ENCODE measurements at places on chromosomes 3 and 15. TPM values are rescaled to one million over a fixed set of nuclear protein-coding genes. Genes with fewer than 3 reads are reported as not detected.
A peak's percentile ranks its signal among the peaks of the same experiment; 100 is the strongest.

GRCh38 chr15:70283511-70283910 is 185.8 kb upstream of the TLE3 start:
- no peak for DNase-seq

DNA sequence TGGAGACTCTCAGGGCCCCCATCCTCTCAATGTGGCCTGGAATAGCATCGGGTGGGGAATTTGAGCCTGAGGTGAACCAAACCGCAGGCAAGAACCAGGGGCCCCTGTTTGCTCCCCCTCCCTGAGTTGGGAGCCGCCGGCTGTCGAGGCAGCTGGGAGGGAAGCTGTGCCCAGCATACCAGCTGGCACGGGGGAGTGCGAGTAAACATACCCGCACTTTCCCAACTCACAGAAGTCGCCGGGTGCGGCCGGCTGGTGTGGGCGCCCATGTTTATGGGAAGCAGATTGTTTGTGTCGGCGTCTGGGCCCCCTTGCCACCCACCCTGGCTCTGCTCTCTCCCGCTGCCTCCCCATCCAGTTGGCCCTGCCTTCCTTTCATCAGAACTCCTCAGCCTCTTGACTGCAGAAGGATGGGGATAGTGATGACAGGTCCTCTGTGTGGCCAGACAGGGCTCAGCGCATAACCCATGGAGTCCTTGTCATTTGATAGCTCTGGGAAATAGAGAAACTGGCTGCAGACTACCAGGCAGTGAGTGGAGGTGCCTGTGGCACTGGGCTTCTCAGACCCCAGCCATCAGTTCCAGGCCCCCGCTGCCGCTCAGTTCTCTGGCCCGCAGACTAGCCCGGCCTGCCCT is 60.4 kb downstream of the CACNA2D2 start:
- DNase-seq, result peak; percentile 75

The GUCA1C gene
- not detected for total RNA-seq

DNA sequence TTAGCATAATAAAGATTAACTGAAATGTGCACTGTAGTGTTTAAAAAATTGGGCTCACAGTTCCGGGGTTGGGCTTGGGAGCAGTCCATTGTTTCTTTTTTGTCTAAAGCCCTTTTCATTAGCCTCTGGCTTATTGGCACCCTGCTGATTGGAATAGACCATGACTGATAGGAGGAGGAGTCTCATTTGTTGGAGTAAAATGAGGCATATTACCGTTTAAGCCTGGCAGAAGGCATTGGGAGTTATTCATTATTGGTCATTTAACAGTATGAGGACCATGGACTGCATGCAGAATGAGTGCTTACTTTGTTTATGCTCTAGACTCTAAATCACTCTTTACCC is 139.0 kb upstream of the CGNL1 start:
- no peak for DNase-seq

The SLCO2A1 gene
- 234 TPM for total RNA-seq

DNA sequence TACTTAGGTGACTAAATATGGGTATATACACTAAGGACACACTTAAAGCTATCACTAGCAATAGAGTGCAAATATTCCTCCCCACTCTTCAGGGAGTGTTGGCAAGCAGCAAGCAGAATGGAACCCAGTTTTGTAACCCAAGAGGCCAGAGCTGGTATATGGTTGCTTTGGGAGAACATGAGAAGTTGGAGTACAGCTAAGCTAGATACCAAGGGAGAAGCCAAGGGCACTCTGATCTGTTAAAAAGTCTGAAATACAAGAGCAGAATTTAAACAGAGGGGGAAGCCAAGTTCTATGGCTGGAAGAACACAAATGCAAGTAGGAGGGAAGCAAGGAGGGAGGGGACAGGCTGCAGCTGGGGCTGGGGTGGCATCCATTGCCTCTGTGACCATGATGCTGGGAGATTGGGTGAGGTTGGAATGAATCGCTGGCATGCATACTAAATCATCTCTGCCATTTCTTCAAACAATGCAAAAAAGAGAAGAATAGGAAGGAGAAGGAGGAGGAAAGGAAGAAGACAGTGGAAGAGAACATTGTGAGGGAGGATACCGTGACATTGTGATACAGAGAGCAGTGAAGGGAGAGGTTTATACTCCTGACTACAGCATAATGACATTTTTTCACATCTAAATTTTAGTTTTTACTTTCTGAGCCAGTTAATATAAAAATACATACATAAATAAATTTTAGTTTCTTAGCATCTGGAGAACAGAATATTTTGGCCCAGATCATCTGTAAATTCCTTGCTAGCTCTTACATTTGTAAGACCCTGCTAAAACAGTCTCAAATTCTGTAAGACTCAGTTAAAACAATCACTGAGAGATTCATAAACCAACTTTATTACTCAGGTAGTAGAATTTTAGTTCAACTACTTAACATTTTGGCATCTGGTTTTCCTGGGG is 9.0 kb upstream of the ANXA2 start:
- no peak for DNase-seq

The SLC24A5 gene
- 0.84 TPM for total RNA-seq

DNA sequence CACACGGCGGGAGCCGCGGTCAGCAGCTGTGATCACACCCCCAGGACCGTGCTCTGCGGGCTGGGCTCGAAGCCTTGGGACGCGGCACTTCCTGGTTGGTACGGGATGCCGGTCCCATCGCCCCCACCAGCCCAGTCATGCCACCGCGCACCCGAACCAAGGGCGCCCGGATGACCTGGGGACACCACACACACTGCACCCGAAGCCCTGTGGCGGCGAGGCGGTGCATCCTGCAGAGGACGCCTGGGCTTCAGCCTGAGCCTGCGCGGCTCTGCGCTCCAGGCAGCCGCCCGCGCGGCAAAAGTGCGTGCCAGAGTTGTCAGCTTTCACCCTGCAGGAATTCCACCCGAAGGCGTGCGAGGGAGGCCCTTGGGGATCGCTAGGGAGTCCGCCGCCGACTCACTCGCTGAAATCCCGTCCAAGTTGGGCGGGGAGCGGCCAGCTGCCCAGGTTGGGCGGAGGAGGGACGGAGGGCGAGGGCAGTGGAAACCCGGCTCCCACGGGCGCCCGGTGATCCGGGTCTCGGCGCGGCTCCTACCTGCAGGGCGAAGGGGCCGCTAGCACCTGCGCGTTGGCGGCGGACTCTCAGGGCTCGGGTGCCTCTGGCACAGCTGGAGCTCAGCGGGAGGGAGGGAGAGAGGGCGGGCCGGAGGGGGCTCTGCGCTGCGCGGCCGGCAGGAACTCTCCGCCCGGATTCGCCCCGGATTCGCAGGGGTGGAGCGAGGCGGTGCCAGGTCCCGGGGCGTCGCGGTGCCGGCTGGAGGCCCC is at the start of gene PLD1:
TSS of gene PLD1 (minus strand) at position 623 of the 768 bp plus-strand sequence. CDS start 72,432 bp downstream, outside the sequence.
- DNase-seq, result peak; percentile 95

DNA sequence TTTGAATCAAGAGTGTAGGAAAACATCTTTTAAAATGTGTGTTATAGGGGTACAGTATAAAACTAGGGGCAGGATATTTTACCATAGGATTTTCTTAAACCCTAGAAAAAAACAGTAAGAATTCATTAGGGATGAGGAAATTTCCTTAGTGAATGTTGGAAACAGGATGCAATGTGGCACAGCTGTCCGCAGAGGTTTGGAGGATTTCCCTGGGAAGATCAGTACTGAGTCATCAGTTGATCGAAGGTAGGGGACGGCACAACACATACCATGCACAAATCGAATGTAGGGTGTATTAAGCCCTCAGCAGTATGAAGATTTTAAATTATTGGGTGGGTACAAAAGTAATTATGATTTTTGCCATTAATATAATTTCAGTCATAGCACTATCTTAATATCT is 49.9 kb downstream of the FNDC3B start:
- no peak for DNase-seq

GRCh38 chr3:22318325-22318724 is 567.3 kb upstream of the ZNF385D start:
- DNase-seq, result no peak

DNA sequence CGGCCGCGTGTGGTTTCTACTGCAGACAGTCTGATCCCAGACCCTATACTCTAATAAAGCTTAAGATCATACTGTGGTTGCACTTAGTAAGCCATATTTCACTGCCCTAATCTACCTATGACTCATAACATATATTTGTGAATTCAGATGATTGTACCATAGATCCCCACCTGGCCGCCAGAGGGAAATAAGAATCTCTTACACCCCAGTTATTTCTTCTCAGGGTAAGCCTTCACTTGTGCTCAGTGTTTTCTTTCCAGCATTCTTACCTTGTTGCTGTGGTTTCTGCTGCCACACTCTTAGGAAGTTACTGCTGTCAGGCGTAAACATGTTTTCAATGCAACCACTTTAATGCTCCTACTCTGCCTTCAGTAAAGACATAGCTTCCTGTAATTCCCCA is 105.9 kb downstream of the B3GALNT1 start:
- no peak for DNase-seq

GRCh38 chr15:65326818-65327217 is 22.3 kb downstream of the RNU5B-1 start:
- no peak for DNase-seq

The ANP32A gene
- 114 TPM for total RNA-seq

GRCh38 chr3:116701070-116701469 is 8.5 kb upstream of the TUSC7 start:
- DNase-seq, result no peak

The ARNT2 gene
- total RNA-seq, result 12.9 TPM

The MUC4 gene
- 1.1 TPM for total RNA-seq

The LRRIQ4 gene
- total RNA-seq, result 0.29 TPM

- no peak for DNase-seq
Measured at GRCh38 chr3:42581400-42581708, 413 bp downstream of the SEC22C start.

- no peak for DNase-seq
Measured at GRCh38 chr15:91521996-91522395, 331.5 kb upstream of the SLCO3A1 start.

GRCh38 chr3:41364736-41365135 is 165.4 kb downstream of the CTNNB1 start:
- DNase-seq, result no peak

The TEX9 gene
- 7.0 TPM for total RNA-seq

The PFN2 gene
- total RNA-seq, result 28.6 TPM

DNA sequence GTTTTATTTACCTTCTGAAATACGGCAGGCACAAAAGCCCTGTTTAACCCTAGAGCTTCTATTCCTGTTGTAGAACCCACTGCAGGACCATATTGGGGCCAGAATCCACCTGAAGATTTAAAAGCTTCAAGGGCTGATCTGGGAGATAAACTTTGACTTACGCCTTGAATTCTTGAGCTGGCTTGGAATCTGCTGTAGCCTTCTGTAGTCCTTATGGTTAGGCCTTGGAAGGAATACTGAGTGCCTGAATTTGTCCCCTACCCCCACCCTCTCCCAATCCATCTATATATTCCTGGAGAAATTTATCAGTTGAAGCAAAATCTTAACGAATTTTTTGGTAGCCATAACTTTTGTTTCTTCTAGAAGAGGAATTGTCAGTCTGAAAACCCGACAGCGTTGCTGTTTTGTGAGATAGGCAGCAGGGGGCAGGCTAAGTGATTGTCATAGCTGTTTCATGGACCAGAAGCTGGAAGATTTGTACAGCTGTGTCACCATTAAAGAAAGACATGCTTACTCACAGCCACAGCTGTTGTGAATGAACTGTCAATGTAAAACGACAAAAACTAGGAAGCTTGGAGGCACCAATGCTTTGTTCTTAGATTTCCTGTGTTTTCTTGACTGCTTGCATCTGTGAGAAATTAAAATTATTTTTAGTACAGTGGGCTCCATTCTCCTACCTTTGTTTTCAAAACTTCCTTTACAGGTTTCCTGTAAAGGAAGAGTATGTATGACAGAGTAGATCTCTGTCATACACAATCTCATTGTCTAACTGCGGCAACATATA is 12.8 kb downstream of the LXN start:
- DNase-seq, result no peak

- DNase-seq, result no peak
Measured at GRCh38 chr15:33242669-33243191, 48.2 kb upstream of the FMN1 start.

Measured in upper lobe of right lung (tissue), 1 donor.